BJ (cell line): ENCODE measurements at places on chromosomes 6 and 20.

- no peak for DNase-seq
These were observed 59.3 kb downstream of the DLL1 start for GRCh38 chr6:170231293-170232185.

- no peak for DNase-seq
These were observed 7.2 kb upstream of the CTCFL start for GRCh38 chr20:57532104-57532503.

GRCh38 chr6:146339716-146340115, 203.9 kb upstream of the RAB32 start:
- DNase-seq: no peak

- DNase-seq: no peak
These were observed 6.4 kb upstream of the FANCE start for GRCh38 chr6:35445691-35446090.

DNA sequence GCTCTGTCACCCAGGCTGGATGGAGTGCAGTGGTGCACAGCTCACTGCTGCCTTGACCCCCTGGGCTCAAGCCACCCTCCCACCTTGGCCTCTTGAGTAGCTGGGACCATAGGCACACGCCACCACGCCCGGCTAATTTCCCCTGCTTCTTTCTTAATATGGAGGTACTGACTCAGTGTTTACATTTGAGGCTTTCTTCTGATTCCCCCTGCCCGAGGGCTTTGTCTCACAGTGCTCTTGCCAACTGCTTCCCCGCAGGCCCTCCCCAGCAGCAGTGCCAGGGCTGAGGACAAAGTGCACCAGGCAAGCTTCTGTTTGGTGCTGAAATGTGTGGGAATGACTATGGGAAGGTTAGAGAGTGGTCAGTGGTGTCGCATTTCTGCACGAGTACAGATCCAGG, 34.8 kb downstream of the NR2E1 start:
- no peak for DNase-seq

DNA sequence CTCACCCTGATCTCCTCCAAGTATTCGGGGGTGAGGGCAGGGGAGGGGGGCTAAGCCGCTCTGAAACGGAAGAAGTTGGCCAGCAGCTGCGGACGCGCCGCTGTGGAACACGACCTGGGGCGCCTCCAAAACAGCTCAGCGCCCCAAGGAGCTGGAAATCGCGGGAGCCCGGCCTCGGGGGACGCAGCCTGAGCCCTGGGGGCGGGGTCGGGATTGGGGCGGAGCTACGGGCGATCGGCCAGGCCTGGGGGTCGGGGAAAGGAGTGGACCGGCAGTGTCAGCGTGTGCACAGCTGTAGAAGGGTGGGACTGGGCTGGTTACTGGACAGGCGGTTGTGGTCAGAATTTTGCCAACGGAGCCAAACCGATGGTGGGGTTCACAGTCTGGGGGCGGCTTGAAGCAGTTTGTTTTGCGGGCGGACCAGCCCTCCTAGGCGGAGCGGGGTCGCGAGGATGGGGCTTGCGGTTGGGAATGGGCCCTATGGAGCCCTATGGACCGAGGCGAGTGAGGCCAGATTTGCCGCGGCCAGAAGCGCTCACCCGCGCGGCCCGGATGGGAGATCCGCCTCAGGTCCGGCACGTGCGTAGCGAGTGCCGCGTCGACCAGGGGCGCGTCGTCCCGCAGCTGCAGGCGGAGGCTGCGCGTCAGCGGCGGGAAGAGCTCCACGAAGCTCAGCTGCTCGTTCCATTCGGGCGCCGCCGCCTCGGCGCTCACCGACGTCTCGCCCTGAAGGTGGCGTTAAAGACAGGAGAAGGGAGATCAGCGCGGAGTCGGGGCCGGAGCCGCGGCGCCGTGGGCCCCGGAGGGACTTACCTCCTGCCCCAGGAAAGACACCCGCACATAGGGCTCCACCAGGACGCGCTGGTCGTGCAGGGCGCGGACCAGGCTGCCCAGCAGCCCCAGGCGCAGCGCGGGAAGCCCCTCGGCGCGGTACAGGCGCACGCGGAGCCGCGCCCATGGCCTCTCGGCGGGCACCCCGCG, 14.3 kb upstream of the SPAG4 start:
- DNase-seq: no peak

DNA sequence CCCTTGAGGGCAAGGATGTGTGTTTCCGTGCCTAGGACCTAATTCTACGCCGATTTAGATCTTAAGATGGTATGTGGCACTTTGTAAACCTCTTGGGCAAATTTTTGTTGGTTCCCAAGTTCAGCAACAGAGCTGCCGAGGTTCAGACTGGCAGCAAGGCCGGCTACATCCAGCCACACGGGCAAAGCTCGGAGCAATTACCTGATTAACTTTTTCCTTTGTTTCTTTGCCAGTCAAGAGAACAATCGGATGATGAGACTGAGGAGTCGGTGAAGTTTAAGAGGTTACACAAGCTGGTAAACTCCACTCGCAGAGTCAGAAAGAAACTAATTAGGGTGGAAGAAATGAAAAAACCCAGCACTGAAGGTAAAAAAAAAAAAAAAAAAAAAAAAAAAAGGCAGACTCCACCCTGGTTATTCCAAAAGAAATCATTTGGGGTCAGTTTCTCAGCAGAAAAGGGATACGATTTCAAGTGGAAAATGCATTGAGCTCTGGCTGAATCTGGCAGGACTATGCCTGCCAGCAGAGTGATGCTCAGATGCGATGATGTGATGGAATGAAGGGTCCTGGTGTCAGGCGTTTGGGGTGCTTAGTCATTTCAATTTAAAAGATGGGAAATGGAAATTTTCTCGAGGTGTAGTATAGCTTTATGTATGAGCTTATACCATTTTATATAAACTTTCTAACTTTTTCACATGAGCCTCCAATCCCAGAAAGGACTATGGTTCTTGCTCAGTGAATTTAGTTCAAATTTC, 171.6 kb downstream of the SASH1 start:
- no peak for DNase-seq

GRCh38 chr6:129279343-129280292, 396.7 kb downstream of the LAMA2 start:
- DNase-seq: no peak

DNA sequence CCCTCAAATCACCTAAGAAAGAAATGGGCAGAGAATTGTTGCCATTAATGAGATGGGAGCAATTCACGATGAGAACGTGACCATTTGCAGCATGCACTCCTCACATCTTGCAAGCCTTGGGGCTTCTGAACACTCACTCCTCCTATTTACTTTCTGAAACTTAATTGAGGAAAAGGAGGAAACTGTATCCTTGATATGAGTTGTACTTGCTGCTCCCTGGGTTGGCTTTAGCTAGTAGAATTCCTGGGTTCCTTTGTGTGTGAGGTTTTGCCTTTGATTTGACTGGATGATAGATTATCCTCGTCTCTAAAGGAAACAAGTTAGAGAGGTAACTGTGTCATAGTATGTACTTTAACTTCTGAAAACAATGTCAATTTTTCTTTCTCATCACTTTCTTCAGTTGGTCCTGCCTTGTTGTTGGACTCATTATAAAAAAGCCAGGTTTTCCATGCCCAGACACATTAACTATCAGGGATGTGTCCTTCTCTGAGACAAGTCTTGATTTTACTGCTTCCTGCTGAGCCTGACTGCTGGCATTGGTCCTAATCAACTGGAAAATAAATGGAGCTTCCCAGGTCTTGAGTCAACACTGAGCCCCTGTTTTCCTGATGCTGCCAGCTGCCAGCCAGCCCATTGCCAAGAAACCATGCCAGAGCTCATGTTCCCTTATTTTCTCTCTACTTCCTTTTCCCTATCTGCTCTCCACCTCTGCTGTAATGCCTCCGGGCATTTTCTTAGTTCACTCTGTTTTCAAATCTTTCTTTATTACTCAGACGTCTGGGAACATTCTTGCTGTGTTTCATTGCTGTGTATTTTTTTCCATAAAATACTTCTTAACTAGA, 6.0 kb upstream of the MRAP2 start:
- peak; percentile 57 for DNase-seq

DNA sequence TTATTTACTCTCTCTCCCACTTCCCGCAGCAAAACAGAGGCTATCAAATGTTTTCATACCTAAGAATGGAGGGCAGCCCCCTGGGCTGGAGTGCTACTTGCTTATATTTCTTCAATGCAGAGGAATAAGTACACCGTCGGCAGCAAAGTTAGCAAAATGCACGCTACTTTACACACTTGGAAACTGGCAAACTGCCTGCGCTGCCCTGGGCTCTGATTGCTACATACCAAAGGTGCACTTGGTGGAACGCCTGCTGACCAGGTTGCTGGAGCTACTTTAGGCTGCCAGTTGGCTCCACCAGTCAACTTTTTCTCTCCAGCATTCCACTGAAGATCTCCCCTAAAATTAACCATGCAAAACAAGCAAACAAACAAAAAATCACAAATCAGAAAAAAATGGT, 62.4 kb downstream of the PRSS35 start:
- DNase-seq: no peak

DNA sequence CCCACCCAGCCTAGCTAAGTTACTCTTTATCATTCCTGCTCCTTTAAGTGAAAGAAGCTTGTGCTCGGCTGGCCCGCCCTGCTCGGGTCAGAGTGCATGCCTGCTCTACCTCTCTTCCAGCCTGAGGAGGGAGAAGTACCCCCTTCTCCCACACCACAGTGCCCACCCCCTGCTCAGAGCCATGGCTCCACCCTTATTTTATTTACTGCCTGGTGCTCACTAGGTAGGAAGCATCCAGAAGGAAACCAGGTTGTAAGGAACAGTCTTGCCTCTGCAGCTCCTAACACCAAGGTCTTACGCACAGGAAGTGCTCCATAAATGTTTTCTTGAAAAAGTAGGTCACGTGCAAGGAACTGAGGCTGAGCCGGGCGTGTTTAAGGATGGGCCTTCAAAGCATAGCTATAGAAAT, 105.7 kb upstream of the SNX9 start:
- DNase-seq: no peak

DNA sequence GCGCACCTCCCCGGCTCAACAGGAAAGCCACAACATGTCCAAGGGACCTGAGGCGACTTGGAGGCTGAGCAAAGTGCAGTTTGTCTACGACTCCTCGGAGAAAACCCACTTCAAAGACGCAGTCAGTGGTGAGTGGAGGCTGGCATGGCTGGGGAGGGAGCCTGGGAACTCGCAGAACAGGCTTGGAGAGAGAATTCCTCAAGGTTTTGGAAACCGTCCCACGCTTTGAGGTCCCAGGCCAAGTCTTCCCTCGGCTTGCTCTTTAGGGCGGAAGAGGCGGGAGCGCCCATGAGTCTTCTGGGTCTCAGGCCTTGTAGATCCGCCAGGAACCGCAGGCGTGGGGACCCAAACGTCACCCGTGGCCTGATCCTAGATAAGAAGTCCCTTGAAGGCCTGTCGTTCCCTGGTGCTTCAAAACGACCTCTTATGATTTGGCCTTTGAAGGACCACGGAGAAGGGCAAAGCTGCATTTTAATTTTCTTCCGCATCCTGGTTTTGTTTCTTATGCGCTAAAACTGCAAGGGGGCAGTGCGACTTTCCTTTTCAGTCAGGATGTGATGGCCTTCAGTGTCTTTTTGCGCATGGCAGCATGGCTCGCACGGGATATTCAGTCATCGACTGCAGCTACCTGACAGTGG, 2.0 kb downstream of the LAMP5 start:
- DNase-seq: no peak

- DNase-seq: no peak
These were observed 109.0 kb downstream of the ZFP64 start for GRCh38 chr20:52082612-52083011.

DNA sequence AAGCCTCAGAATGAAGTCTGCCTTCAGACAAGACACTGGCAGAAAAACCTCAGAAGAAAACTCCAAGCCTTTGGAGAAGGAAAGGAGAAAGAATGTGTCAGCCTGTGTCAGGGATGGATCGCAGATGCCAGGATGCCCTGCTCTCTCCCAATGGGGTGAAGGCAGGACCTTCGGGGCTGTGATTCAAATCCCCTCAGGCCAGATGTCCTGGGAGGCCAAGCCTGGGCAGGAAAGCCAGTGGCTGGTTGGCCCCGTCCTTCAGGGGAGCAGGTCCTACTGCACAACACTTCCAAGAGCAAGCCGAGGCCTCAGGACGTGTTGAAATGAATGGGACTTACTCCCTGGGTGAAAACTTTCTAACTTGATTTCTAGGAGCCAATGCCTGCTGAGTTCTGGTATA, 36.5 kb downstream of the GJA10 start:
- DNase-seq: no peak

GRCh38 chr6:15317934-15318902, 72.3 kb downstream of the JARID2 start:
- DNase-seq: no peak

DNA sequence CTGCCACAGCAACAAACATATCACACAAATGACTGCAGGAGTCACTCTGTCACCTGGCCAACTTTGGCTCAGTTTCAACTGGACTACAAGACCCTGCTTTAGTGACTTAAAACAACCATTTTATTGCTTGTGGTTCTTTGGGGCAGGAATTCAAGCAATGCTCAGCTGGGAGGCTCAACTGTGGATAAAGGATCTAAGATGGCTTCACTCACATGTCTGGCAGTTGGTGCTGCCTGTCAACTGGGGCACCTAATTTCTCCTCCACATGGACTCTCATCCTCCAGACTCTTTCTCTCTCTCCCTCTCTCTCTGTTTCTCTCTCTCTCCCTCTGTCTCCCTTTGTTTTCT, 2.8 kb upstream of the EPB41L2 start:
- no peak for DNase-seq

- DNase-seq: no peak
These were observed 55.4 kb upstream of the BMP2 start for GRCh38 chr20:6711951-6712649.

- peak; percentile 9 for DNase-seq
These were observed 317.2 kb upstream of the CDYL start for GRCh38 chr6:4459032-4459431.

DNA sequence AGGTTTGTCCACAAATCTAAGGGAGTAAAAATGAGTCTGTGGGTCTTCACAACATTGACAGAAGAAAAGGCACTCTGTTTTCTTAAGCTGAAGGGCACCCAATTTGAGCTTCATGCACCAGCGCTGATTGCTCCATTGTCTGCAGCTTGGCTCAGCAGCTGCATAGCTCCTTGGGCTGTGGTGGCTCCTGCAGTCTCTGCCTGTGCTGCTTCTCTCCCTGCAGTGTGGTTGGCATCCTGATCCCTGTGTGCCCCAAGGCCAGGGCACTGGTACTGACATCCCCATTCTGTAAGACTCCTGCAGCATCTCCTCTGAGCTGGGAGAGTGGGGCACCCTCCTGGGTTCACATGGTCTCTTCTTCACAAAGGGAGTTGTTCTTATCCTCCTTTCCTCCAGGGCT, 83.2 kb upstream of the B3GAT2 start:
- no peak for DNase-seq

DNA sequence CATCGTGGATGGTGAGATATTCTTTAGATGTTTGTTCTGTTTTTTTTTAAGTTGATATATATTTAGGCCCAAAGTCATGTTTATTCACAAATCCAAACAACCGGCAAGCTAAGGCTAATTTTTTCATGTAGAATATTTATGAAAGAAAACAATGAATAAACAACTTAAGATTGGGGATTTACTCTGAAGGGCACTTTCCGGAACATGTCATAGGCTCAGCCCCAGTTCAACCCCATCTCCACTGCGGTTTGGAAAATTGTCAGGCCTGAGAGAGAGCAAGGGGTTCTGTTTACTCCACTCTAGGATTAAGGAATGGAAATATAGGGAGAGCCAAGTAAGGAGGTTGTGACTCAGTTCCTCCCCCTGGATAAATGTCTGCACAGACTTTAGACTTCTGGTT, 18.3 kb downstream of the RPS6KA2 start:
- no peak for DNase-seq

- peak; percentile 4 for DNase-seq
These were observed 156.8 kb downstream of the DNAH8 start for GRCh38 chr6:38871741-38872568.
